ENCODE measurements at places on chromosomes 5 and 9.

DNA sequence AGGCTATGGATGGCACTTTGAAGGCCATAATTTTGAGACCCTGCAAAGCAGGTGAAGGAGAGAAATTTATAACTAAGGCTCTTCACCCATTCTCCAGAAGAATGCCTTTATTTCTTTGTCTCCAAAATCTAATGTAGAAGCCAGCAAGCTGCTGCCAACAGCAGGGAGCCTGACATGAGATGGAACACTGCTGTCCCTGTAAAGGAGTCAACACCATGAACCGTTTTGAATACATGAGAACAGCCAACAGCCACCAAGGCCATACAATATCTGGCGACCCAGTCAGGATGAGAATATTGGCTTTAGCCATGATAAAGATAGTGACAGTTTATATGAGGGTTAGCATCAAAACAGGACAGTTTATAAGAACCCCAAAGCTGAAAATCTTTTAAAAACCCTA lies 121.2 kb upstream of the LIFR start:
- DNase-seq = no peak

DNA sequence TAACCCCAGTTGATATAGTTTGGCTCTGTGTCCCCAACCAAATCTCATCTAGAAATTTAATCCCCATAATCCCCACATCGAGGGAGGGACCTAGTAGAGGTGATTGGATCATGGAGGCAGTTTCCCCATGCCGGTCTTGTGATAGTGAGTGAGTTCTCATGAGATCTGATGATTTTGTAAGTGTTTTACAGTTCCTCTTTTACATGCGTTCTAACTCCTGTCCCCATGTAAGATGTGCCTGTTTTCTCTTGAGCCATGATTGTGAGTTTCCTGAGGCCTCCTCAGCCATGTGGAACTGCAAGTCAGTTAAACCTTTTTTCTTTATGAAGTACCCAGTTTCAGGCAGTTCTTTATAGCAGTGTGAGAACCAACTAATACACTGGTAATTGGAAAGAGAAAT lies 73.6 kb downstream of the CDH12 start:
- DNase-seq = no peak

GRCh38 chr5:84382363-84383295 lies 2.1 kb downstream of the EDIL3 start:
- peak; percentile 79 for DNase-seq

GRCh38 chr9:130918826-130919558 lies 20.1 kb downstream of the FIBCD1 start:
- DNase-seq = no peak

DNA sequence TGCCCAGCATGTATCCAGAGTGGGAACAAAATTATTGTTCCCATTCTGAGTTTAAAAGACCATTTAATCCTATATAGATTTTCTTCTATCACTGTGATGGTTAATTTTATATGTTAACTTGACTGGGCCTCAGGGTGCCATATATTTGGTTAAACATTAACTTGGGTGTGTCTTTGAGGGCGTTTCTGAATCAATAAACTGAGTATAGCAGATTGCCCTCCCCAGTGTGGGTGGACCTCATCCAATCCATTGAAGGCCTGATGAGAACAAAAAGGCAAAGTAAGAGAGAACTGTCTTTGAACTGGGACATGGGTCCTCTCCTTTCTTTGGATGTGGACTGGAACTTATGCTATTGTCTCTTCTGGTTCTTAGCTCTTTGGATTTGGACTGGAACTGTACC lies 17.3 kb downstream of the RIOK2 start:
- DNase-seq = no peak

DNA sequence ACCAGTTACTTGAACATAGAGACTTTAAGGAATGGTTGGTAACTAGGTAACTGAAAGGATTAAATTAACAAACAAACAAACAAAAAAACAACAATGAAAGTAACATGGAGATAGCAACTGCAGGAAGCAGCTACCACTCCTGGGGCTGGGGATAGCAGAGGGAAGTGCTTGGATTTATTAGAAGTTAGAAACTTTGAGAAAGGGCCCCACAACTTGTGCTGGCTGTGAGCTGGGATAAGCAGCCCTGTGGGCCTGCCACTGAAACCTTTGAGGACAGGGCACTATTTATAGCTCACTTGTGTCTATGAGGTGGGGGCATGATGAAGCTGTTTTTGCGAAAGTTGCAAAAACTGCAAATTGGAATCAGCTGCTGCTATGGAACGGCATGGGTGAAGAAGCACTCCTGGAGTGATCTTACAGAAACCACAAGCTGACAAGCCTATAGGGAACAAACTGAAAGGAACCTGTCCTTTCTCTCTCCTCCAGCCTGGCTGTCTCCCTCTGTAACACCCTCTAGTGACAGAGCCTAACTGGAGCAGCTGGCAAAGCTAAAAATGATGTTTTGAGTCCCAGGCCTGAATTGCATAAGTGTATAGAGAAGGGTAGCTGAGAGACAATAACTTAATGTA lies 91.4 kb upstream of the RANBP6 start:
- no peak for DNase-seq

DNA sequence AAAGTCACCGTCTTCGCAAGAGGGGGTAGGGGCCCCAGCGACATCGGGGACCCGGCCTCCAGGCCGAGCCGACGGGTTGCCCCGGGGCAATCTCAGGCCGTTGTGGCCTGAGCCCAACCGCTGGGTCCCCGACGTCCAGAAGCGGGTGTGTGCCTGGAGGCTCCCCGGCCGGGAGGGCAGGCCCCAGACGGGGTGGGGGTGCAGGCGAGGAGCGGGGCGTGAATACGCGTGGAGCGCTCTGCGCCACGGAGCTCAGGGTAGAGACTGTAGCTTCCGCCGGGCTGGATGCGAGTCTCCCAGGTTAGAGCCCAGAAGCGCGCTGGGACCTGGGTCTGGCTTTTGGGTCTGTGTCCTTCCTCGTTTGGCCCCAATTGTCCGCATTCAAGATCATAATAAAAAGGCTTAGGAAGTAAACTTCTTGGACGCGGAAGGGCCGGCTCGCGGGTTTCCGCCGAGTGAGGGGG lies 3.5 kb downstream of the BARX1 start:
- DNase-seq = no peak

All from NCI-H146 (cell line).